ENCODE measurements at places on chromosomes 12 and 14.

DNA sequence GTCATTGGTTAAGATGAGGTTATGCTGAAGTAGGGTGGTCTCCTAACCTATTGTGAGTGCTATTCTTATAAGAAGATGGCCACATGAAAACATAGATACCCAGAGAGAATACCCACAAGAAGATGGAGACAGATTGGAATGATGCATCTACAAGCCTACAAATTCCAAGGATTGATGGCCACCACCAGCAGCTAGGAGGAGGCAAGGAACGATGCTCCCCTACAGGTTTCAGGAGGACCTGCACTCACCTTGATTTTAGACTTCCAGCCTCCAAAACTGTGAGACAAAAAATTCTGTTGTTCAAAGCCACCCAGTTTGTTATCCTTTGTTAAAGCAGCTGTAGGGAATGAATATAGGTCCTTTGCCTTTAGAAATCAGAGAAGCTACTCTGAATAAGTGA lies 227.4 kb downstream of the NEDD1 start:
- no peak for DNase-seq

DNA sequence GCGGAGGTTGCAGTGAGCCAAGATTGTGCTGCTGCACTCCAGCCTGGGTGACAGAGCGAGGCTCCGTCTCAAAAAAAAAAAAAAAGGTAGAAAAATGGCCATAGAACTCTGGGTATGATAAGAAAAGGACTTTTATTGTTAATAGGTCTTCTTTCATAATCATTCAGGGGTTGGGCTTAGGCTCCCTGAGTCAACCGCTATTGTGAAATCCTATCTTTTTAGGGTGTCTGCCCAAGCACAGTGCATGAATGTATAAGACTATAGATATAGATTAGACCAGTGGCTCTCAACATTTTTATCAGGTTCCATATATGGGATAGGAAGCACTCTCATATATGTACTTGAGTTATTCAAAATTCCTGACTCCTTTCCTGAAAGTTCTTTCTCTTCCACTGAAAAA lies 48.7 kb upstream of the USP15 start:
- DNase-seq: no peak

DNA sequence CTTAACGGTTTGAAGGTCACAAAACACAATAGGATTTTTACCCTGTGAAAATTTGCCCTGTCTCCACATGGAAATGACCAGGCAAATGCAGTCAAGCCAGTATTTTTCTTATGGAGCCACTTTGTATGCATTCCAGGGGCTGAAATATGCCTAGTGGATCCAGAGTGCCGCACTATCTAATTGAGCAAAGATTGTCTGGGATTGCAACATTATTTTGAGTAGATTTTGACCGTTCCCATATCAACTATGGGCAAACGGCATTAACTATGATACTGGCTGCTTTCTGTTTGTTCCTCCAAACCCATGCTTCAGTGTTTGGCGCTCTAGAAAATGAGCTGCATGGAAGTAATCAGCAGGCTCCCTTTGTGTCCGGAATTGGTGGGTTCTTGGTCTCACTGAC lies 223.0 kb downstream of the BTG1 start:
- DNase-seq: no peak

DNA sequence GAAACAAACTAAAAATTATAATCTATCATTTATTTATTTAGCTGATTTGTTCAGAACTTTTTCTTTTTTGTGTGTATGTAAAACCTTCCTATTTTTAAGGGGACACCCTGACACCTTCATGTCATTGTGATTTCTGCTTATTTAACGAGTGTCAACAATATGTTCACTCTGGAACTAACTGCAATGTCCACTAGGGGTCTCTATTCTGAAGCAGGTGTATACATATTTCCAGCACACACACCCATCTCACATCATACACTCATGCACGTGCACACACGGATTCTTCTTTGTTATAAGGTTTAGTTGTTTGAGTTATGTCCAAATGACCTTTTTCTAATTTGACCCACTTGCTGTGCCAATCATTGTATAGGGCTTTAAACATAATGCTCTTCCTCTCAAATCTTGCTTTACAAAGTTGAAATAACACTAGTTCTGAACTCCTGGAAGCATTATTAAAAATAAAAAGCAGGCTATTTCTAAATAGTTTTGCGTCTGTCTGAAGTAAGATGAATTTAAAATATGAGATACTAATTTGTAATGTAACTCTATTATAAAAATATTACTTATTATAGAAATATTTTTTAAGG lies 15.5 kb downstream of the E2F7 start:
- DNase-seq: peak; percentile 59

GRCh38 chr12:101891462-101891971 lies 14.1 kb downstream of the DRAM1 start:
- DNase-seq: peak; percentile 86

- peak; percentile 71 for DNase-seq
Observed at GRCh38 chr12:124904306-124905098, 9.9 kb downstream of the UBC start.

DNA sequence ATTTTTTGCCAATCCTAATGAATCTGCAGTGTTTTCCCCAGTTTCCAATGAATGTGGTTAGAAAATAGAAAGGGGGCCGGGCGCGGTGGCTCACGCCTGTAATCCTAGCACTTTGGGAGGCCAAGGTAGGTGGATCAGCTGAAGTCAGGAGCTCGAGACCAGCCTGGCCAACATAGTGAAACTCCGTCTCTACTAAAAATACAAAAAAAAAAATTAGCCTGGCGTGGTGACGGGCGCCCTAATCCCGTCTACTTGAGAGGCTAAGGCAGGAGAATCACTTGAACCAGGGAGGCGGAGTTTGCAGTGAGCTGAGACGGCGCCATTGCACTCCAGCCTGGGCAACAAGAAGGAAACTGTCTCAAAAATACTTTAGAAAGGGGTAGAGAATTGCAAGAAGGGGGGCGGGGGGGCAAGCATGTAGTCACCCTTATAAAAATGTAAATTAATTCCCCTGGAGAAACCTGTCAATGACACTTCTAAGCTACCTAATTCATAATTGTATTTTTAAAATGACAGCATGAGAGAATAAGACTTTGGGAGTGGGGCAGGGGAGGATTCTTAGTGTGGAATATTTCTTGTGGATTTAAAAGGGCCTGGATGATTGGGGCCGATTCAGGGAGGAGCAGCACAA lies 1.7 kb downstream of the KLHDC2 start:
- DNase-seq: no peak

DNA sequence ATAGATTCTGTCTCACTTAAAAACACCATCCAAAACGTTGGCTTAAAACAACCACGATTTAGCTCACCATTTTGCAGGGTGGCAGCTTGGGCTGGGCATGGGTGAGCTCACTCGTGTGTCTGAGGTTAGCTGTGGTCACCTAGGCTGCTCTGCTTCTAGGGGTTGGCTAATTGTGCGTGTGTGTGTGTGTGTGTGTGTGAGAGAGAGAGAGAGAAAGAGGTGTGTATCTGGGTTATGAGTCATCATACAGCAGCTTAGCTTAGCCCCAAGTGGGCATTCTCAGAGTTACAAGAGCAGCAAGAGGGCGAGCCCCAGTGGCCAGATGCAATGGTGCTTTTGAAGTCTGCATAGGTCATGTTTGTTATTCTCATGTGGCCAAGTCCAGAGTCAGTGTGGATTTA lies 6.0 kb downstream of the FBXW8 start:
- peak; percentile 39 for DNase-seq

DNA sequence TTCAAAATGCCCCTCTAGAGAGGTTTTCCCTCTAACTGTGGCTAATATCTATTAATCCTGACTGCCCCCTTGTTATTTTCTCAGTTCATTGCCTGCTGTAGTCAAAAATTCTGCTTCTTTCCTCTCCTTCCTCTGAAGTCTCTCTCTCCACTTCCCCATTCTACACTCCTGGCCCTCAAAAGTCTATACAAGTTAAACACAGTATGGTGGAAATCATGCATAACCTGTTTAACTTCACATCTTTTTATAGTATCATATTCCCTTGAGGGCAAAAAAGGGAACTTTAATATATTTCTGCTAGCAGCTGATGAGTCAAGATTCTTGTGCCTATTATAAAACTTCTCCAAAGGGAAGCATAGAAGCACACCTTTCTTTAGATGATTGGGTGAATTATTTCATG lies 16.7 kb downstream of the GRIP1 start:
- no peak for DNase-seq

DNA sequence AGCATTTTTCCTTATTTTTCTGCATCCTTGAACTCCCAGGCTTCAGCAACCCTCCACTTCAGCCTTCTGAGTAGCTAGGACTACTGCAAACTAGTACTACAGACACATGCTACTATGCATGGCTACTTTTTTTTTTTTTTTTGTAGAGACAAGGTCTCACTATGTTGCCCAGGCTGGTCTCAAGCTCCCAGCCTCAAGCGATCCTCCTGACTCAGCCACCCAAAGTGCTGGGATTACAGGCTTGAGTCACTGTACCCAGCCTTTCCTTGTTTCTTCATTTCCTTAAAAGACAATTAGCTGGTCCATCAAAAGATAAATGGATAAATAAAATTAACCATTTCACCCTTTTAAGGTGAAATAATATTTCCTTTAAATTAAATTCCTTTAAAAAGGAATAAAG lies 205.8 kb downstream of the SPTSSA start:
- DNase-seq: no peak

DNA sequence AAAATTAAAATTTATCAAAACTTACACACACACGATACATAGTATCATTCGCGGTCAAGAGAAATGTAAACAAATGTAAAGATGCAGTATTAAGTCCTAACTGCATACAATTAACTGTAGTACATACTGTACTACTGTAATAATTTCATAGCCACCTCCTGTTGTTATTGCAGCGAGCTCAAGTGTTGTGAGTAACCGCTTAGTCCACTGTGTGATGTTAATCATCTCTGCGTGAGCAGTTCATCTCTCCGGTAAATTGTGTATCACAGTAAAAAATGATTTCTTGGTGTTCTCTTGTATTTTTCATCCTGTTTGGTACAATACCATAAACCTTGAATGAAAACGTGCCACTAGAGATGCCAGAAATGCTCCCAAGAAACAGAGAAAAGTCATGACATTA lies 6.5 kb downstream of the EPS8 start:
- DNase-seq: no peak

DNA sequence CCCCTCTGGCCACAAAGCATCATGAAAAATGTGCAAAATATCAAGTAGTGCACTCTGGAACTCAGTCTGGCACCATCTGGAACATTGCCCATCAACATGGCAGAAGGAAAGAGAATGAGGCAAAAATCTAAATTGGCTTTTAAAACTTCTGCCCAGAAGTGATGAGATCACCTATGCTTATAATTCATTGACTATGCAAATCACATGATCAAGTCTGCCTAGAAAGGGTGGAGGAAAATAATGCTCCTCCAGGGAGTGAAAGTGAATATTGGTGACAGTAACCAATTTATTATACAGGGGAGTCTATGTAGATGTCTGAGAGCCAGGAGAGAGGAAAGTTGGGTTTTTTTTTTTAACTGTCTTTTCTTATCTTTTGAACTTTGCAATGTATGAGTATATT lies 73.3 kb upstream of the HIF1A start:
- DNase-seq: no peak

- peak; percentile 90 for DNase-seq
Observed at GRCh38 chr12:46559311-46559710, 186.7 kb upstream of the SLC38A2 start.

- DNase-seq: no peak
Observed at GRCh38 chr12:59887178-59887577, 291.3 kb downstream of the SLC16A7 start.

GRCh38 chr14:100374876-100375265 lies 51.7 kb downstream of the SLC25A47 start:
- peak; percentile 16 for DNase-seq

DNA sequence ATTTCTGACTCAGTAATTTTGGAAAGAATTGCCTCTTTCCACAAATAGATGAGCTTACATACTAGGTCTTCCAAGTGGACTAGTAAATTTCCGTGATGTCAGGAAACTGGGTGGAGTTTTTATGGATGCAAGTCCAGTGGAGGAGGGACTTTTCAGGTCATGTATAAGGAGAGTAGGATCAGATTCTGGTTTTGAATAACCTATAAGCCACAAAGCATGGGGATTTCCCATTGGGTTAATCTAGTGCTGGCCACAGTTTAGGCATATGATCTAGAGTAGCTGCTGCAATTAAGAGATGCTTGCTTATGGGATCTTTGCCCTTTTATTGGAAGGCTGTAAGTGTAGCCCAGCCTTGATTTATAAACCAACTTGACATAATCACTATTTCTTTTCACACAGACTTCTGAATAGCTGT lies 33.8 kb downstream of the STK38L start:
- DNase-seq: peak; percentile 81

DNA sequence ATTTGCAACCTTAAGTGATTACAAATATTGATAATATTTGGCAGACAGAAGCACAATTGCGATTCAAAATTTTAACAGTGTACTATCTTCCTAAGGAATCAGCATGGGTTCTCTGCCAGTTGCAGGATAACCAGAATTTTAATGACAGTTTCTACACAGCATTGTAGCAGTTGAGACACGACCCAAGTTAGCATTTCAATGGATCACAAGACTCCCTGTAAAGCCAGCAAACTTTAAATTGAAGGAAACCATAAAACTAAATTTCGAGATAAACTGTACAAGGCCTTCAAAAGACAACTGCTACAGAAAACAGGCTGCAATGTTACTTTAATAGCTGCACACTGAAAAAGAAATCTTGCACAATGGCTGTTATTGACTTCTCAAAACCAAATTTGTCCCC lies 154.9 kb downstream of the MED13L start:
- no peak for DNase-seq
